Activated naive CD4-positive, alpha-beta T cell treated with anti-CD3 and anti-CD28 coated beads, Interleukin-2, amount 50 U/mL, for 16 hours (primary cell): ENCODE measurements at places on chromosomes 6 and 20.

- DNase-seq: no peak
These were observed 37.3 kb downstream of the NTSR1 start for GRCh38 chr20:62745952-62746288.

DNA sequence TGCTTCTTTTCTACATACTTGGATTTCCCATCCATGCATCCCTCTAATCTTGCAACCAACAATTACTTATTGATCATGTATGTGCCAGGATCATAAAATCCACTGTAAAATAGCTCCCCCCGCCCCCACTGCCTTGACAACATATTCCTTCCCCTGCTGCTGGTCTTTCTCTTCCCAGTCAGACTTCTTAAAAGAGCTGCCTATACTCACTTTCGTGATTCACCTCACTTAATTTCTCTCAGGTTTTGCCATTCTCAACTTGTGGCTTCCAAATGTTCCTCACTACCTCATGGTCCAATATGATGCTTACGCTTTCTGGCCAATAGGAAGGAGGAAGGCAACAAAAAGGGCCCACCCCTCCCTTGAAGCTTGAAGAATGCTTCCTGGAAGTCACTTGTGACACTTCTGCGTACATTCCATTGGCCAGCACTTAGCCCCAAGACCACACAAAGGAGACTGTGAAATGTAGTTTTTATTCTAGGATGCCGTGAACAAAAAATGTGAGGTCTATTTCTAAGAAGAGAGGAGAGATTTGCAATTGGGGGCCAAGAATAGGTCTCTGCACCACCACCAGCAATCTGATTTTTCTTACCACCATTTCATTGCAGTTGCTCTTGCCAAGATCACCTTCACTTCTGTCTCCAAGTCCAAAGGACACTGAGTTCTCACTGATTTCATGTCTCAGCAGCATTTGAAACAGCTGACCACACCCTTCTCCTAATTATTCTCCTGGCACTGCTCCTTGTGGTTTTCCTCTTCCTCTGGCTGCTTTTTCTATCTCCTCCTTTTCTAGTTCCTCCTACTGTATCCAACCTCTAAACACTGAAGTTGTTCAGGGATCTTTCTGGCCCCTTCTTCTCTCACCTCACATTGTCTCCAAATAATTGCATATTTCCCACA is 30.8 kb downstream of the CD164 start:
- DNase-seq: no peak

DNA sequence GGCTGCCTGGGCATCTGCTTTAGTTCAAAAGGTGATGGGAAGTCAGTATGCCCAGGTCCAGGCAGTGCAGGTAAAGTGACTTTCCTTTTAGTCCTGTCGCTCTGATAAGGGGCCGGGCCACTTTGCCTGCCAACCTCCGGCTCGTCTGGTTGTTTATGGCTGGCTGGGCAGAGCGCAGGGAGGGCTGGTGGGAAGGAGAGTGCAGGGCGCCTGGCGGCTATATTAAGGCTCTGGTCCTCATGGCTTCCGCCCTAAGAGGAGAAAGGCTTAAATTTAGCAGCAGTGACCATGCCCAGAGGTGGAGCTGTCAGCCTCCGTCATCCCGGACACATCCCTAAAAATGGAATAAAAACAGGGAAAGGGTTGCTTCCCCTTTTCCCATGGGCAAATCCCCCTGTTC is 14.6 kb downstream of the GATA5 start:
- DNase-seq: no peak

- DNase-seq: no peak
These were observed 19.9 kb downstream of the CAPN11 start for GRCh38 chr6:44178424-44179071.

DNA sequence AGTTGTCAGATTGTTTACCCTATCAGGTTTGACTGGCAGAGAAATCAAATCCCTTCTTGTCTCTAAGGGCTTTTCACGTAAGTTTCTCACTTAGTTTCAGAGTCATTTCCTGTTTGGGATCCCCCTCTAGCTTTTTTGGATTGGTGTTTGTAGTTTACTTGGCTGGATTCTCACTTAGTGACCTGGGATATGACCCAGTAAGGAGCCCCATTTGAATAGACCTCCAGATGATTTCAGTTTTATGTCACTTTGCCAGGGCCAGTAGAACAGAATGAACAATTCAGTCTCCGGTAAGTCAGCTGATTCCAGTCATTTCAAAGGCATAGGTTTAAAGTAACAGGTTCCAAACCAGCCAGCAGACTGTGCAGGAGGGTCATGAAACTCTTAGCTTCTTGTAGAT is 8.2 kb downstream of the FAM135A start:
- no peak for DNase-seq

- DNase-seq: no peak
These were observed 137.2 kb upstream of the ARMC2 start for GRCh38 chr6:108711071-108711470.

- no peak for DNase-seq
These were observed 14.7 kb upstream of the TAF4 start for GRCh38 chr20:62080249-62080990.

DNA sequence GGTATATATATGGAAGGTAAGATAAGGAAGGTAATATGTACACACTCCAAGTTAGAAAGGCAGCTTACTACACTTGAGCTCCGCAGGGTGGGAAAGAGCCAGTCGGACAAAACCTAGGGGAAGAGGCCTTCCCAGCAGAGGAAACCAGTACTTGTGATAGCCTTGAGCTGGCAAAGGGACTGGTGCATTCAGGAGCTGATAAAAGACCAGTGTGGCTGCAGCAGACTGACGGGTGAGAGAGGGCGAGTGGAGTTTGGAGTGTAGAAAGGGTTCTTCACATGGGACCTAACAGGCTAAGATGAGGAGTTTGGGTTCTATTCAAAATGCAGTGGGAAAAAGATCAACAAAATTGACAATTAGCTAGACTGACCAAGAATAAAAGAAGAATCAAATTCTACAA is 49.3 kb upstream of the KIF13A start:
- no peak for DNase-seq

DNA sequence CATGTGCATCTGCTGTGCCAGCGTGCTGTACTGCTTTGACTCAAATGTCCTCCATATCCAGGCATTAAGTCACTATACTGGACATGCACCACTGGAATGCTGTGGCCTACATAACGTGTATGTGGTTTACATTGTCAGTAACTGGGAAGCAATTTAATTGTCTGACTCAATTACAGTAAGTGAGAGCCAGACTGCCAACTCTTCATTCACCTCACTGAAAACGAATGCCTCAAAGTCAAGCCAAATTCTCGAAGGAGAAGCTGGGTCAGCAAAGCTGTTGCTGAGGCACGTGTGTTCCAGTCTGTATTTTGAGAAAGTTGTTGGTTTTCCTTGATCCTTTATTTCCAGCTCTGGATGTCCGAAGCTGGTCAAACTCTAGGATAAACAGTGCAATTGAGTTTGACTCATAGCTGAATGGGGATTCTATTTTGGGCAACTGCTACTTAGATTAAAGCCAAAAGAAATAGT is 534.3 kb downstream of the COL12A1 start:
- DNase-seq: no peak

DNA sequence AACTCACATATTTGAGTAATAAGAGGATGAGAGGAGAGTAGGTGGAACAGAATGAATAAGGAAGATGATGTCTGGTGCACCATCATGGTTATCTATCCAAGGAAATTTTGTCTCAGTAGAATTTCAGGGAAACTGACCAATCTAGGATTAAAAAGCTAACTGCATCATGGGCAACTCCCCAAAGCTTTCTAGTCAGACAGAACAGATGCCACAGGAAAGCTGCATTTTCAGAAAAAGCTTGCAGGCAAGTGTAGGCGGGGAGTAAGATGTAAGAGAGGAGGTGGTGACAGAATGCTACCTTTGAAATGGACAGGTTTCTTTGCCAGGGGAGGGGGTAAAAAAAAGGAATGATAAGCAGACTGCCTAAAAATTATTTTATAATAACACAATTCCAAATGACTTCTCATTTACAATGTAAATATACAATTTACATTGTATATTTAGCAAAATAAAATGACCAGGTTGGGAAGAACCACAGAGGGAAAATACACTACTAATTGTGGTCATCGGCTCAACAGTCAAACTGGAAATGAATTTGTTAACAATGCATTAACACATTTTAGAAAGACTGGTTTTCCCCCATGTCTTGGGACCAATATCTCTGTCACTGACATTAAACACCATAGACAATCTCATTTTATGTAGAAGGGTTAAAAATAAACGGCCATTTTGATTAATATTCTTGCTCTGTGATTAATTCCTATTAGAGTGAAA is 15.1 kb downstream of the NHSL1 start:
- no peak for DNase-seq

DNA sequence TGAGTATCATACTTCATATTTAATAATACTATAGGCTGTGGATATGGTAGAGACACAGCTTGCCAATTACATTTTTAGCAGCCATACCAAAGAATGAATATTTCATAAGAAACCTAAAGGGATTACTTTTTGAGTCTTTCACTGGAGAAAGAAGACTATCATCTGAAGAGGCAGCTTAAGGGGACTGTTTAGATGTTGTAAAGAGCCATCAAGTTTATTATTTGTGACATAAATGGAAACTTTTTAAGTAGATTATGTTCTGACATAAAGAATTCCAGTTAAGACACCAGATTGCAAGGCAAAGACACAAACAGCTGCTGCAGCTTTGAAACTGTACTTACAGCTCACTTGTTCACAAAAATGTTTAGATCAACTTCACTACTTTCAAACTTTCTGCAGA is 429.4 kb downstream of the TFAP2A start:
- no peak for DNase-seq

GRCh38 chr6:168541307-168541706 is 100.3 kb downstream of the SMOC2 start:
- no peak for DNase-seq

GRCh38 chr6:78502386-78502887 is 364.9 kb upstream of the IRAK1BP1 start:
- no peak for DNase-seq

- DNase-seq: no peak
These were observed 15.1 kb downstream of the RMND1 start for GRCh38 chr6:151436802-151437201.

DNA sequence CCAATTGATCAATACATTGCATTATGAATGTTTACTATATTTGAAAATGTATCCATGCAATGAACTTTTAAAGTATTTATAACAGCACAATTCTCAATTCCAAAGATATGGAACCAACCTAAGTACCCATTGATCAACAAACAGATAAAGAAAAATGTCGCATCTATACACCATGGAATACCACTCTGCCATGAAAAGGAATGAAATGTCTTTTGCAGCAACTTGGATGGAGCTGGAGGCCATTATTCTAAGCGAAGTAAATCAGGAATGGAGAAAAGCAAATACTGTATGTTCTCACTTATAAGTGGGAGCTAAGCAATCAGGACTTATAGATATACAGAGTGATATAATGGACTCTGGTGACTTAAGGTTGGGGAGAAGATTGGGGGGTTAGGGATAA is 22.9 kb downstream of the SRPK1 start:
- no peak for DNase-seq
